Stimulated activated CD8-positive, alpha-beta memory T cell treated with anti-CD3 and anti-CD28 coated beads, Interleukin-7, amount 100 ng/mL, for 24 hours (primary cell): ENCODE measurements at places on chromosomes 16 and 17.

GRCh38 chr17:1294157-1294717 lies 14.8 kb downstream of the TRARG1 start:
- DNase-seq = peak; percentile 54

GRCh38 chr17:39684369-39685192 lies 3.3 kb downstream of the PGAP3 start:
- no peak for DNase-seq

DNA sequence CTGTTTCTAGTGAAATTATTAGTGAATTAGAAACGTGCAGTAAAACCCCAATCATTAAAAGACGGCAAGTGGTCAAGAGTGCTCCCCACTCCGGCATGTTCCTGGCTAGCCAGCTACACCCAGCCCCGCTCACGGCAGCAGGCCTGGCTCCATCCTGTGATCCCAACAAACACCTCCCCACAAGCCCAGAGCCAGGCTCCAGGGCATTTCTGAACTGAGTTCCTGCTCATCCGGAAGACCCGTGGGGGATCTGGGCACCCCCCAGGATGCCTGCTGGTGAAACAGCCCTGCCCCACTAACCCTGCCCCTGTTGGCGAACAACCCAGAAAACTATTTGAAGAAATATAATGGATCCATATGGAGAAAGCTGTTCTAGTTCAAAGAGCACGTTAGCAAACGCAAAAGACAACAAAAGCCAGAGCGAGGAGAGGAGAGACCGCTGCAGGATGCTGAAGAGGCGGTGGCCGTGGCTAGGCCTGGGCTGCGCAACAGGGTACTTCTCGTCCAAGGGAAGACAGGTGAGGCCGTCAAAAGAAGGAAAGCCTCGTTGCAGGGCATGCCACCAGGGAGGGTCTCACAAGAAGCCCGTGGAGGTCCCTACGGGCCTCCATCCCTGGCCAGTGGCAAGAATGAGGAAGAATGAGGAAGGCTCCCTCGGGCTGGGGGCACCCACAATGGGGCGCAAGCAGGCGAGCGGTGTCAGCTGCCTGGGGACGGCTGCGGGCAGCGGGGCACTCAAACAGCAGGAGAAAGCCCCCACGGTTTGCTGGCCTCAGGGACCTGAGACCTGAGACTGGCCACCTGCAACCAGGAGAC lies 19.2 kb downstream of the SLC16A3 start:
- DNase-seq = no peak

DNA sequence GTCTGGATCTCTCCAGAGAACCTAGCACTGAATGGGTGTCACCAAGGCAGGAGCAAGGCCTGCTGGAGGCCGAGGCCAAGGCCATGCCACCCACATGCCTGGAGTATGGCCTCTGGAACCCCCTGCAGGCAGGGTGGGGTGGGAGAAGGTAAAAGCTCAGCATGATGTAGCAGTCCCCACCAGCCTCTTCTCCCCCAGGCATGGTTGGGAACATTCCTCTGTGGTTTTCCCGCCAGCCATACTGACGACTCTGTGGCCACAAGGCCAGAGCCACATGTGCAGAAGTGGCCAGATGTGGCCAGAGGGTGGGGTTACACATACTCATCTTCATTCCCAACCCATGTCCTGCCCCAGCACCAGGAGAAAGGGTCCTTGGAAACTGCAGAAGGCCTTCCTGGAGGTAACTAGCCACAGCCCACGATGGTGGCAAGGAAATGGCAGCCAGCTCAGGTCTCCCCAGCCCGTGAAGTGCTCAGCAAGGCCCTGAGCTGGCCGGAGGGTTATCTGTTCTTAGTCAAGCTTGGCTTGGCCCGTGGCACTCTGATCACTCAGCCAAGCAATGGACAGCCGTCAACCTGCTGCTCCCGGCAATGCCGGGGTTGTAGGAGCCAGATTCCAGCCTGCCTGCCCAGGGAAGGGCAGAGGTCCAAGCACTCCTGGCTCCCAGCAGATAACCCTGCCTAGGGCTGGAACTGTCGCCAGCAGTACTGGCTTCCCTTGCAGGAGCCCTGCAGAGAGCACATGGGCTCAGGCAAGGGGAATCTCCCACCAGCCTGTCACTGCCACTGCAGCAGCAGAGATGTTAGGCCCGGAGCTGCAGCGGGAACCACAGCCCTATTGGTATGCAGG lies 26.1 kb downstream of the HDAC5 start:
- no peak for DNase-seq

GRCh38 chr16:1559446-1559975 lies 26.0 kb downstream of the TMEM204 start:
- no peak for DNase-seq

DNA sequence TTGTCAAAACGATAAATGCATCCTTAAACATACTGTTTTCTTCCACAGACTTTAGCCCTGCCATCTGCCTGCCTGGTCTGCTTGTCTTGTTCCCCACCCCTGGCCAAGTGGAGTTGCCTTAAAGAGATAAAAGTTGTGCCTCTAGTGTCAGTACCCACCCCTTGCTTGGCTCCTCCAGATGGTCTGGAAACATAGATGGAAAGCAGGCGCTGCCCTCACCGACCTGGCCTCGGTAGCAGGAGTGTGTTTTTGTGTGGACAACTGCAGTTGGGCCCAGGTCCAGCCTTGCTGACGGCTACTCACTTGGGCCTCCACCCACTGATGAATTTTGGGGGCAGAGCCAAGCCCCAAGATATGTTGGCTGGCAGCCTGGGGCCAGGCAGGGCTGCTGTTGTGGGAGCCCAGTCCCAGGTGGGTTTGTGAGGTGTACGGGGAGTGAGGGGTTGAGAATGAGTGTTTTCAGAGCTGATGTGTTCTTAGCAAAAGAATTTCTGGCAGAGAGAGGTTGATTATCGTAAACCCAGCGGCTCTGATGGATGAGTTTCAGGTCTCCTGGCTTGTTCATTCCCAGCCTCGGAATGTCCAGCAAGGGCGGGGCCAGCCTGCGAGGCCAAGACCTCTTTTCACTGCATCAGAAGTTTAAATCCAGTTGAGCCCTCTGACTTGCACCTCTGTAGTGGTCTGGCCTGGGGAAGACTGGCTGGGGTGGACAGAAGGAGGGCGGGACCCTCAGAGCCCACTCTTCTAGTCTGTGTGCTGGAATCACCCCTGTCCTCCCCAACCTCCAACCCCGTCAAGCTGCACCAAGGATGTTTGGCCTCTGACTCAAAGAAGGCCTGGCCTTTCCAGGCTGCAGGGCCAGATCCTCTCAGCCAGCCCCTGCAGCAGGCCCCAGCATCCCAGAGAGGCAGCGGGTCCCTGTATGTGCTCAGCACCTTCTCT lies 179.7 kb downstream of the RAB11FIP4 start:
- no peak for DNase-seq
